ENCODE measurements at places on chromosomes 1 and 21.

DNA sequence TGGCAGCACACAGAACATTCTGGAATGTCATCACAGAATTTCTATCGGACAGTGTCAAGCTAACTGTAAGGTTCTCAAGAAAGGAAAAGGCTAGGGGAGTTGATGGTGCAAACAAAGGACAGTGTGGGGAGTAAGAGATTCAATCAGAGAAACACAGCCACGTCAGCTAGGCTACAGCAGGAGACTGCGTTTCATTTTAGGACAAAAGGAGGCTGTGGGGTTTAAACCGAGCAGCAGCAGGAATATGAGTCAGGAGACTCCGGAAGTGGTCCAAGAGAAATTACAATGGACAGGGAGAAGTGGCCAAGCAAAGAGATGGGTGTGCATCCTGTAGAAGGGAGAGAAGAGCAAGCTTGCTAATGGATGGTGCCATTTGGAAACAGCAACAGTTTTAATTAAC is 37.4 kb upstream of the C1orf198 start:
- no peak for DNase-seq

DNA sequence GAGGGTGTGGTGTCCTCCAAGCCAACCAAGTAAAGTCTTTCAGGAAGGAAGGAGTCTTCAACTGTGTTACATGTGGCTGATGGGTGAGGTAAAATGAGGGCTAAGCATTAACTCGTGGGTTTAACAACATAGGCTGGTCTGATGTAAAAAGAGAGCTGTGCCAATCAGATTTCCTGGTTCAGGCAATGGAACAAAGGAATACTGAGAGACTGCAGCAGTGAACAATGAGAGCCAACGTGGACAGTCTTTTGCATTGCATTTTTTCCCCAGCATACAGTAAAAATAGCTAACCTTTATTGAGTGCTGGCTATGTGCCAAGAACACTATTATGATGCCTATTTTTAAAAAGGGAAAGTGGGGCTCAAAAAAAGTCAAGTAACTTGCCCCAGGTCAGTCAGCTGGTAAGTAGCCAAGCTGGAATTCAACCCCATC is 31.1 kb downstream of the DLGAP3 start:
- peak; percentile 10 for DNase-seq

DNA sequence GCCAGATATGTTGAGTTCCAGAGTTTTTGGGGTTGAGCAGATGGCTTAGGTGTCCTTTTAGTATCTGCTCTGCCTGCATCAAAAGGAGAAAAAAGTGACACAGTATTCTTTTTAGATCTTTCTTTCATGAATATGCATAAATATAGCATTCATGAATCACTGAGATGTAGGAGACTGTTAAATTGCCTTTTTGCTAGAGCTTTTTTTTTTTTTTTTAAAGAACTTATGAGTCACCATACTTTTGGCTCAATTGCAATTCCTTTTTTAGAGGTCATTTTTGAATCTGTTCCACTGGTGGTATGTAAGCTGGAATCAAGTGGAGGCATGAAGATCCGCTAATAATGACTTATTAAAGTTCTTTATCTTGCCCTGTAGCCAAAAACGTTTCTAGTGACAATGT is 480.9 kb upstream of the ZRANB2 start:
- DNase-seq = peak; percentile 44

DNA sequence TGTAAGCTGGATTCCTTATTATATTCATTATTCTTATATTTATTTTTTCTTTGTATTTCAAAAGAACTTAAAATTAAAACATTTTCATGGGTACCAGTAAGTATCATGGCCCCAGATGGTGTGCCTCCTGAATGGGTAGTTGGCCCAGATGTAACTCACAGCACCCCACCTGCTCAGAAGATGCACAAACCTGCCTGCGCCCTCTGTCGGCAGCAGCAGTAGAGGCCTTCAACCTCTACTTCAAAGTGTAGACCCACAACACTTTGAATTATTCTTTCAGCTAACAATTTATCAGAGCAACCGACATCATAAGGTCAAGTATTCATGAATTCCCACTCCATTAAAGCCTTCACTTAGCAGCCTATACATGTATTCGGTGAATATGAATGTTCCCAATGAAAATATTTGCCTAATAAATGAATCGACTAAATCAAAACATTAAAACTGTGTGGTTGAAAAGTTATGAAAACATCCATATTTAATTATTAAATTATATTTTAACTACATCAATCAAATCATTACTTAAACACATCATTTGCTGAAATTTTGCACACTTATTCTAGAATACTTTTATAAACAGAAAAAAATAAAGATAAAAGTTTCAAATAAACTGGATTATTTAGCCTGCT is 25.4 kb downstream of the PIGM start:
- DNase-seq = peak; percentile 39

- DNase-seq = no peak
Measured at GRCh38 chr1:46084553-46085451, 47.6 kb downstream of the PIK3R3 start.

DNA sequence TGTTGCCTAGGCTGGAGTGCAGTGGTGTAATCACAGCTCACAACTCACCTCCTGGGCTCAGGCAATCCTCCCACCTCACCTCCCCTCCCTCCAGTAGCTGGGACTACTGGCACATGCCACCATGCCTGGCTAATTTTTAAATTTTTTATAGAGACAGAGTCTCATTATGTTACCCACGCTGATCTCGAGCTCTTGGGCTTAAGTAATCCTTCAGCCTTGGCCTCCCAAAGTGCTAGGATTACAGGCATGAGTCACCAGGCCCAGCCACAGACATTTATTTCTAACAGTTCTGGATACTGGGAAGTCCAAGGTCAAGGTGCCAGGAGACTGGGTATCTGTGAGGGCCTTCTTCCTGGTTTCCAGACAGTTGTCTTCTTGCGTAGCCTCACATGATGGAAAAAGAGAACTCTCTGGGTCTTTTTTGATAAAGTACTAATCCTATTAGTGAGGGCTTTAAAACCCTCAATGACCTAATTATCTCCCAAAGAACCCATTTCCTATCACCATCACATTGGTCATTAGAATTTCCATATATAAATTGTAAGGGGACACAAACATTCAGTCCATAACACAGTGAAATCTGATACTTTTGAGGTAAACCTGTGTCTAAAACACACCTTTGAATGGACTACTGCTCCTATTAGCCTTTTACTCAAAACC is 67.9 kb downstream of the PHACTR4 start:
- DNase-seq = peak; percentile 77

DNA sequence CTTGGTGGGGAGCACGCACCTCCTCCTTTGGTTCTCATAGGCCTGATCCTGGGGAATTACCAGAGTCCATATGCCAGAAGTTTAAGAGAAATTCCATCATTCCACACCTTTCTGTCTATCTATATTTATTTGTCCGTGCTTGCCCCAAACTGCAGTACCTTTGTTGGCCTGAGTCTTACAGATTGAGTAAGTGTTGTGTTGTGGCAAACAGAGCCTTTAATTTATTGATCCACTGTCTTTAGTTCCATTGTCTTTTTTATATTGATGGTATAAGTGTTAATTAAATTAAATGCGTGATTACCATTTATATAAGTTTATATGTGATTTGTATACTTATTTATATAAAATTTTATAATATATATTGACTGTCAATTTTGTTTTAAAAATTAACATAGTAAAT is 4.9 kb downstream of the SH3BGR start:
- no peak for DNase-seq

GRCh38 chr1:66258404-66259105 is 275.4 kb upstream of the SGIP1 start:
- peak; percentile 76 for DNase-seq

- no peak for DNase-seq
Measured at GRCh38 chr1:76433526-76433925, 359.0 kb downstream of the ST6GALNAC3 start.

- DNase-seq = no peak
Measured at GRCh38 chr1:234915924-234916675, 212.5 kb downstream of the TOMM20 start.

DNA sequence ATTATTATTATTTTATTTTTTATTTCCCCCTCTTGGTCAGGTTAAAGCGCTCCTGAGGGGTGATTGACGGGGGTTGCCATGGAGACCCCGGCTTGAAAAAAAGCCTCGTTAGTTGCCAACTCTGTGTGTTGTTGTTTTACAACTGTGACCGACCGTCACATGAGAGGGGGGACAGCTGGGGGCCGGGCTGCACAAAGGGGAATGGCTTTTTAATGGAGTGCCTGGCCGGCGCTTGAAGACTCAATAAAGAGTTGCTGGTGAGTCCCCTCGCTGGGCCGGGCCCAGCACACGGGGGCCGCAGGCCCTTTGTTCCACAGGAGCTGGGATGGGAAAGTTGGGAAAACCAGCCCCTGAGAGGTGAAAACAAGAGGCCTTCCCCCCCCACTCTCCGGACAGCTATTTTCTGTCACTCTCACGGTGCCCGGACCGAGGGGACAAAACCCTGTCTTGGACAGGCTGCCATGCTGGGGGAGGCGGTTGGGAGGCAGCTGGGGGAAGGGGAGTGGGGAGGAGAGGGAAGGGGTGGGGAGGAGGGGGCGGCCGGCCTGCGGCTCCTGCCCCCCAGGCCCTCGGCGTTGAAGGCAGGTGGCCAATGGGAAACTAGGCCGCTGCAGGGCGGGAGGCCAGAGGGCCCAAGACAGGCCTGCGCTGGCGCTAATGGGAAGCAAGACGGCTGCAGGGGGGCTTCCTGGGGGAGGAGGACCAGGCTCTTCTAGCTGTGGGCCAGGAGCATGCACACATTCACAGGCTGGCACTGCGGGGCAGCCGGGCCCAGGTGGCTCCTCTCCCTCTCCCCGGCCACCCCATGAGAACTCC is 67.6 kb downstream of the CASZ1 start:
- no peak for DNase-seq

DNA sequence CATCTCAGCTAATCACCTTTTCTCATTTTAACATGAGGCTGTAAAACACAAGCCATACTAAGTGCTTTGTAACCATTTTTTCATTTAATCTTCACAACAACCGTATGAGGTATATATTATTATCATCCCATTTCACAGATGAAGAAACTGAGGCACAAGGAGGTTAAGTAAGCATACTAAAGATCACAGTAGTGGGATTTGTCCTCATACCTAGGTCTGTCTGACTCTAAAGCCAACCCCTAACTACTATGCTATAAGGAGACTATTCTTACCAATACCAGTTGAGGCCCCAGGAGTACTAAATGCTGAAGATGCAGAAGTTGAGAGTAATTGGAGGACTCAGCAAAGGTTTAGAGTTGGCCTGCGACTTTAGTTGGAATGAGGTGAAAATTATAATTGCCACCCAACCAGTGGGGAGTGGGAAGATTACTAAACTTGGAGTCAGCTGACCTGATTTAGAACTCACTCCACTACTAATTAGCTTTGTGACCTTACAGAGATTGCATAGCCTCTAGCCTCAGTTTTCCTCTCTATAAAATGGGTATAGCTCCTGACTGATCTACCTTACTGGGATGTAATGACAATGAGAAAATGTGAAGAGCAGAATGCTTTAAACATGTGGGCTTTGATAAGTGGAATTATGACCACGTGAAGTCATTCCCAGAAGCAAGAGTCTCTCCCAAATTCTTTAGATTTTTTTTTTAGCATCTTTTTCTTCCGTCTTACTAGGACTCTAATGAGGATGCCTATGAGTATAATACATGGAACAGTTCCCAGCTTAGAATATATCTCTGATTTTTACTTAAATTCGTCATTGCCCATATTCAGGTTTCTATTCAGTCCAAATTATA is 85.8 kb upstream of the IPO9 start:
- no peak for DNase-seq

DNA sequence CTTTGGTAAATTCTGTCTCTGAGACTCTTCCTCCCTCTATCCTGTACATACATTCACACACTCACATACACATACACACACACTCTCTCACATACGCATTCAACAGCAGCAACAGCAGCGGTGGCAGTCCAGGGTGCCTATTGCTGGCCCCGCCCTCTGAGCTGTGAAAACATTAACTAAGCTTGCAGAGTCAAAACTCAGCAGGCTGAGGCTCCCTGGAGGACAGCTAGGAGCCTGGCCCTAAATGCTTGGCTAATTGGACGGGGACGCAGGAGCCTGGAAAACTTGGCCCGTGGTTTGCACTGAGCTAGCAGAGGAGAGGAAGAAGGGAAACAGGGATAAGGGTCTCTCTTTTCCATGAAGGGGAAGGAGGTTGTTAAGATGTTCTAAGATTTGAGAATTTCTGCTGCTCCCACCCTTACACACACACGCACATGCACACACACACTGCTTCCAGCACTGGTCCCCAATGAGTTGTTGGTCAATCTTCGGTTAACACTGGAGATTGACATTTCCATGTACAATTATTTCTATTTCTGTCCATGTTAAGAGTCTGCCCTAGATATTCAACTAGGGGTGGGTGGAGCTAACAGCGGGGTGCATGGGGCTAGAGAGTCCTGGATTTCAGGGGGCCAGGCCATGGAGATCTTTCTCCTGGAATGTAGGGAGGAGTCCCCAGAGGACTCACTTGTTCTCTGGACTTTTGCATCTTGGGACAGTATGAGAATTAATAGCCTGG is 94.2 kb downstream of the PLXNA2 start:
- no peak for DNase-seq

Data from retinal pigment epithelial cell (primary cell).